ENCODE measurements at places on chromosomes 5 and 9.
A peak's percentile ranks its signal among the peaks of the same experiment; 100 is the strongest.

- no peak for DNase-seq
Measured at GRCh38 chr9:112076814-112077213, 98.3 kb downstream of the SUSD1 start.

DNA sequence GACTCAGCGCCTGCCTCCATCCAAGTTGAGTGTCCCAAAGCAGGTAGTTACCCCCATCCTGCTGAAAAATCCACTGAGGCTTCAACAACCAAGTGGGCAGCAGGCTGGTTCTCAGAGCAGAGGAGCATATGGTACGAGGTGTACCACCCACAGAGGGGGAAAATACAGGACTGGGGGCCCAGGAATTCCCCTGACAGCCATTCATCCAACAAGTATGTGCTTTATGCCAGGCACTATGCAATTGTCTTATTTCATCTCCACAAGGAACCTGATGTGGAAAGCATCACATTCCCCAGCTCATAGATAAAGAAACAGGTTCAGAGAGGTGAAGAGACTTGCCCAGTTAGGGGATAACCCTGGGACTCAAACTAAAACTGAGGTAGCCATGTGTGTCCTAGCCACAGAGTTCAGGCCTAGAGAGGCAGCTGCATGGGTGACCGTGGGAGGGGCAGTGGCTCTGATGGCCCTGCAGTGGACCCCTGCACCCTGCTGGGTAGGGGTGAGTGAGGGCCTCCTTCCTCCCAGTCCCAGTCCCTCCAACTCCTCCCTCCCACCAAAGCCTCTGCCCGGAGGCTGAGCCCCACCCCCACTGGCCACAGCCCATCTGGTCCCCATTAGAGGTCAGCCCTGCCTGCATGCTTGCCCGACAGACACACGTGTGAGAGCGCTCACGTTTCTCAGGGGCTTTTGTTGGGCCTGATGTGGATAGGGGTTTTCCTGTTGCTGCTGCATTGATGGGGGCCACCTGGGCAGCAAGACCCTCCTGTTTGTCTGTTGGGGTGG is 11.5 kb downstream of the PDLIM4 start:
- no peak for DNase-seq

DNA sequence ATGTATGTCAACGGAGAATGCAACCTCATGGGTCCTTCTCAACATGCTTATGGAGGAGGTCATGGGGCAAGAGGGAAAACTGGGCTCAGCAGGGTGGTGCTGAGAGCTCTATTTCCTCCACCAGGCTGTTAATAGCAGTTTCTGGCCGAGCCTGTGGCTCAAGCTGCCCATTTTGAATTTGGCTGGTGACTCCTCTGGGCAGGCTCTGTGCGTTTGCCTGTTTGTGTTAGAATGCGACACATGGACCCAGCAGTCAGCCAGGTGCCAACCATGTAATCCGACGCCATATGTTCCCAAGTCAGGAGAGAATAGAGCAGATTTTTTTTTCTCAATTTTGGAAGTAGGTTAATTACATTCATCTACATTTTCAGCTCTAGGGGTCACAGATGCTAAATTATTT is 387.7 kb upstream of the CLINT1 start:
- no peak for DNase-seq

- DNase-seq, result no peak
Measured at GRCh38 chr5:57561231-57561842, 78.7 kb upstream of the ACTBL2 start.

DNA sequence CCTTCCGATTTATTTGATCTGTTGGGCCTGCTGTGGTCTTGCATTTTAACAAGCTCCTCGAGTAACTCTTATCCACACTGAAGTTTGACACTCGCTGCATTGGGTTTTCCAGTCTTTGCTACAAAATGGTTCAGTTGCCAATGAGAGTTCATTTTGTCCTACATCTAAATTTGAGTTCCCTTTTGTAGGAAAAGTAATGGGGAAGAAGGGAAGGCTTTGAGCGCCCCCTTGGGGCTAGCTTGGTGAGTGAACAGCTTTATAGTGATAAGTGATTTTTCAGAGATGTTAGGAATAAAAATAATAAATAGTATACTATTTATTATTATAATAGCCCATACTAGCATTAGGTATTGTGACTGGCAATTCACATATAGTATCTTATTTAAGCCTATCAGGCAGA is 89.9 kb upstream of the GNAQ start:
- DNase-seq, result peak; percentile 18

DNA sequence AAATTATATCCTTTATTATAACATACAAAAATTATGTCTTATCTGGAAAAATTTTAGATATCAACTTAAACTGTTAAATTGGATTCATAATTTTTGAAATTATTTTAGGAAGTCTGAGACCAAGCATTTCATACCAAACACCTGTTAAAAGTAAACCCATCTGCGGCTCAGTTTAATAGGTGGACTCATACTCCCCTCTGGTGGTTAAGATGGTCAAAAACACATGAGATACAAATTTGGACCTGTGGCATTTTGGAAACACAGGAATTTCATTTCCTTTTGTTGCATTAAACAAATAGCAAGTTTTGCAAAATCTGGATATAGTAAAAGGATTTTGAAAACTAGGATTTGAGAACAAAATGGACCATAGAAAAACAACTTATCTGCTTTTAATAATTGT is 53.7 kb downstream of the RGMB start:
- no peak for DNase-seq

DNA sequence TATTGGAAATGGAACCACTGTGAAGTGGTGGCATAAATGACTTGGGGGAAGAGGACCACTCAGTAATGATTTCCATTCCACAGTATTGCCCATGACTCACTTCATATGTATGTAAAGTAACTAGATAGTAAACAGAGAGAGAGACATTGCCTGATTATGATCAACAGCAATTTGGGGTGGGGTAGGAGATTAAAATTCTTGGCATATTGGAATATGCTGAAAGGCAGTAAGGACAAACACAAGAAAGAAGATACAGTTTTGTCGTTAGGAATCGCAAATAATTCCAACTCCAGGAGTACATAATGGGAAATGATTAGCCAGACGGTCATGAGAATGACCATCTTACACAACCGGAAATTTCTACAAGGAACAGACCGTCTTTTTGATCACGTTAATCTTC is 1.5 kb upstream of the HMGCS1 start:
- DNase-seq, result no peak

DNA sequence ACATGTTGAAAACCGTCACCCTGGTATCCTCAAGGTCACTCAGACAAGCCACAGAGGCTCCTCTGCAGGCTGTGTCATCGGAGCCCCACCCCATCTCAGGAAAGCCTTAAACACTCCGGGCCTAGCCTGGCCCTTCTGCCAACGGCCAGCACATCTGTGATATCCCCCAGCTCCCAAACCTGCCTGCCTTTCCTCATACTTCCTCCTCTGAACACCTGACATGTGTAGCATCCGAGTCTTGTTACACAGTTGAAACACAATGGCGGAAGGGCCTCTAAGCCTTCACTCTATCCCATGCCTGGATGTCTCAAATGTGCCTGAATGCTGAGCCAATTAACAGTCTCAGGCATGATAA is 32.9 kb upstream of the TGFBR1 start:
- no peak for DNase-seq

DNA sequence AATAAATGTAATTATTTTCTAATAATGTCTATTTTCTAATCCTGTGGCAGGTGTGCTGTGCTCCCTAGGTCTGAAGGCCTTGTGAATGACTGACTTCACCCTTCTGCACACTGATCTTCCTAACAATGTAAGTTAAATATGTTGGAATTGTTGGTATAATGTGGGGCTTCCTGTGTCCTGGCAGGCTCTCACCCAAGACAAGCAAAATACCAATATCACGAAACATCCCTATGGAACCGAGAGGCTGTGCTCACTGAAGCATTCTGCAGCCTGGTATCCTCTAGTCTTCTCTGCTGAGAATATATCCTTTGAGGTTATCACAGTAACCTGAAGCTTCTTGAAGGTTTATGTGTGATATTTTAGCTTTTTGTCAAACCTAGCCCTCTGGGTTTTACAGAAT is 159.4 kb downstream of the GABRB2 start:
- no peak for DNase-seq

DNA sequence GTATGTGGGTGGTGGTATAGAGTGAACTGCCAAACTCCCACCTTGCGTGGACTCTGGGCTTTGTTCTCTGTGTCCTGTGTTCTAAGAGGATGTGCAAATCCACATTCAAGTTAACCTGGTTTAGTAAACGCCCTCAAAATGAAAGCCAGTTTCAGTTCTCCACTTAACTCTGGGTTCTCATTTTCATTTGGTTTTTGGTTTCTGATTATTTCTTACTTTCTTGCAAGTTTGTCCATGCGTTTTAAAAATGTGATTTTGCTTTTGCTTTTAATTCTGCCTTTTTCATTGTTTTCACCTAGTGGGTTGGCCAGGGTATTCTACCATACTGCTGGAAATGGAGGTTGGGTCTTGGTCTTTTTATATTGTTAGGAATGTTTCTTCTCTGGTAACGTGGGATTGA is 38.2 kb downstream of the GALNT10 start:
- no peak for DNase-seq

DNA sequence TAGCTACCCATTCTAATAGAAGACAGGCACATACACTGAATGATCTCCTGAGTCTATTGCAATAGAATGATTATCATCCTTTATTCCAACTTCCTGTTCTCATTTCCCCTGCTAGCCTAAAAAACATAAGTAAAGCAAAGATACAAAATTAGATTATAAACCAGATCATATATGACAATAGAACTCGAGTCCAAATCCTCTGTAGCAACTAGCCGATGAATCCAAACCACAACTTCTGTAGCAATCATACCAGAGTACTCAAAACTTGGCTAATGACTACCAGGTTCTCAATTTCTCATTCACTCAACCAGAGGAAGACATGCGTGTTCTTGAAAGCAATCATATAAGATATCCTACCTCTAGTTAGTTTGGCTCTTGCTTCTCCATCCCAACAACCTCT is 622.1 kb downstream of the PSAT1 start:
- no peak for DNase-seq

DNA sequence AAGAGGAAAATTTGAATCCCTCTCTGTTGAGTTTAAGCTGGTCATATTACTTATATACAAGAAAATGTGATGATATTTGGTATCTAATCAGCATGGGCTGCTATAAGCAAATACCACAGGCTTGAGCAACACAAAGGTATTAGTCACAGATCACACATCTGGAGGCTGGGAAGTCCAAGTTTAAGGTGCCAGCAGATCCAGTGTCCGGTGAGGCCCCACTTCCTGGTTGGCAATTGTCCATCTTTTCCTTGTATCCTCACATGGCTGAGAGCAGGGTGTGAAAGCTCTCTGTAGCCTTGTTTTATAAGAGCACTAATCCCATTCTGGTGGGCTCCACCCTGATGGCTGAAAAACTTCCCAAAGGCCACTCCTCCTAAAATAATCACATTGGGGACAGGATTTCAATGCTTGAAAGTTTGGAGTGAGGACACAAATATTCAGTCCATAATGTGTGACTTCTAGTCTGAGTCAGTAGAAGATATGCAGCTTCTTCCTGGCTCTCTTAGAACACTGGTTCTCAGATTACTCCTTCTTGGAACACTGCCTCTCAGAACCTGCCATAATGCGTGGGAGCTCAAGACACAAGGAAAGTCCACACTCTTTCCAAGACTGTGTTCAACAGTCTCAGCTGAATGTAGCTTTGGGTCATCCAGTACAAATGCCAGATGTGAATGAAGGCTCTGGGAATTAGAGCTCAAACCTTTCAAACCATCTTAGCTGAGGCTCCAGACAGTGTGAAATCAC is 124.1 kb downstream of the PRDM9 start:
- DNase-seq, result no peak

DNA sequence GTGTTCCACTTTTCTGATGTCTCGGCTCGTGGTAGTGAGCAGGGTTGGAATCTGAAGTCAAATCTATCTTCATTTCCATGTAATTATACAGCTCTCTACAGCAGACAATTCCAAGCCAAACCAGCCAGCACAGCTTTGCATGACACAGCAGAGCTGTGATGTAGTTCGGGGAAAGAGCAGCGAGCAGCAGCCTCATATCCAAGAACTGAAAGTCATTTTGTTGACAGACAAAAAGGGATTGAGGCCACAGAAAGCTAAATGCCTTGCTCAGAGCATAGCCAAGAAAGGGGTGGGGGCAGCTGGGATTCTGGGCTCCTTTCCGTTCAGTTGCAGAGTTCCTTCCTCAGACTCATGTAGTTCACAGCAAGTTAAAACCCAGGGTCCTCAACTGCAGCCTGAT is 32.1 kb downstream of the LCP2 start:
- DNase-seq, result no peak

- DNase-seq, result no peak
Measured at GRCh38 chr5:5586721-5587120, 164.2 kb downstream of the ICE1 start.

DNA sequence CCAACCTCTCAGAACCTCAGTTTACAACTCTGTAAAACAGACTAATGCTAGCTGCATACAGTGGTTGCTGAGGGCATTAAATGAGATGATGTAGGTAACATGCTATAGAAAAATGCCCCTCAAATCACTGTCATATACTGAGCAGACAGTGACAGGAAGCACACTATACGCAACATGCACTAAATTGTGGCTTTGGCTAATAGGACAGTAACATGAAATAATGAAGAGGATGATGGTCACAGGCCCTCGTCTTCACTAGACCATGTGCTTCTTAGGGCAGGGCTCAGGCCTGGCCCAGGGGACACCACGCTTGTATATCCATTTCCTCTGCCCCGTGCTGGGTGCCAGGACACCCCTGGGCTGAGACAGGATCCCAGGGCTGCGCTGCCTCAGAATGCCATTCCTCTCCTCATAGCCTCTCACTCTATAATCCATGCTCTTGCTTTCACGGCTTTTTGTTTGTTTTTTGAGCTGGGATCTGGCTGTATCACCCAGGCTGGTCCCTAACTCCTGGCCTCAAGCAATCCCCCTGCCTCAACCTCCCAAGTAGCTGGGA is 18.9 kb downstream of the CSF1R start:
- no peak for DNase-seq

DNA sequence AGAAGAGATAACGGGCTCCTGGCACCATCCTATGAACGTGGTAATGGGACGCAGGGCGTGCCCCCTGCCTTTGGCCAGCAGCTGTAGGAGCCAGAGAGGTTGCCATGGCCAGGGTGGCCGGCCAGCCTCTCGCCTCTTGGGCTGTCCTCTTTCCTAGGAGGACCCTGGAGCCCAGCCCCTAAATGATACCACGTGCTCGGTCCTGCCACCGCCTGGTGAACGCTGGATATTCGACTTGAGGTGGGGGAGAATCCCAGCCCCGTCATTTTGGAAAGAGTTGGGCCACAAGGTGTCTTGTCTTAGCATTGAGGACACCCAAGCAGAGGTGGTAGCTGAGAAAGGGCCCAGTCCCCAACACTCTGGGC is 391 bp upstream of the NRG2 start:
- DNase-seq, result no peak

DNA sequence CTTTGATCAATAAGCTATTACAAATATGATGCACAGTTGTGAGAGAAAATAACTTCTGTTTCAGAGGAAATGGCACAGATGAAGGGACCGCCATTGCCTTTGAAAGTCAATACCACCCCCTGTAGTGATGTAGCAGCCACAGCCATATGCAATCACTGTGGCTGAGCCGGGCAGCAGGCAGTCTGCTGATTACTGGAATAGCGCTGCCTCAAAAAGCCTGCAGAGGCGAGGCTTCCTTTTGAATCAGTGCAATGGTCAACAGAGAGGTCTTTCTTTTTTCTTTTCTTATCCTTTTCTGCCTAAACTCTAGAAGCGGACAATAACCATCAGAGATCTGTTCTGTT is 265.1 kb upstream of the TAS2R1 start:
- DNase-seq, result no peak

GRCh38 chr5:112646139-112646936 is 91.3 kb upstream of the APC start:
- no peak for DNase-seq
